ENCODE measurements at places on chromosomes 6 and 20. TPM values are rescaled to one million over a fixed set of nuclear protein-coding genes. Genes with fewer than 3 reads are reported as not detected.

The MDC1 gene
- total RNA-seq, result 50.8 TPM

DNA sequence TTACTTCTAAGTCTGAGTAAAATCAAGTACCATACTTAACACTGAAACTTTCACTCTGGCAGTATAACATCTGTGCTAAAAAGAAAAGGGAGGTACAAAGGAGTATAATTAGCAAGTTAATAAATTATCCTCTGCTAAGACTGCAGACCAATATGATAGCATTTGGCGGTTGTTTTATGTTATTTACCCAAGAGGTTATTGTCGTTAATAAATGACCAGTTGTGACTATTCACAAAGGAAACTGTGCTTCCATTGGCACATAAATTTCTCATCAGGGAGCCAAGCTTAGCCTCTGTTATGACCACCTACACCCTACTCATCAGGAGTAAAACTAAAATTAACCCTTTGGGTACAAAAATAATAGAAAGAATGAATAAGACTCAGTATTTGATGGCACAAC lies 86.5 kb downstream of the CRYBG1 start:
- H3K27me3 ChIP-seq, result peaks cover 7% of the 10 kb centered on the region
- no peak overlapping the region for H3K4me3 ChIP-seq
- H3K27ac ChIP-seq, result peak overlapping the region; percentile 37

- H3K27me3 ChIP-seq, result peaks cover 20% of the 10 kb centered on the region
- no peak overlapping the region for H3K27ac ChIP-seq
- peak overlapping the region; percentile 99 for H3K4me3 ChIP-seq
- H3K4me1 ChIP-seq, result peaks cover 14% of the 10 kb centered on the region
These were observed 21.6 kb upstream of the POM121L2 start for GRCh38 chr6:27333642-27334040.

GRCh38 chr20:31894980-31895675 lies 24.7 kb downstream of the TTLL9 start:
- H3K4me3 ChIP-seq, result no peak overlapping the region
- peaks cover 7% of the 10 kb centered on the region for H3K27me3 ChIP-seq
- no peak for DNase-seq

GRCh38 chr6:67011441-67011840 lies 1304.4 kb upstream of the EYS start:
- no peak for DNase-seq
- H3K36me3 ChIP-seq, result no peaks in the 10 kb centered on the region
- H3K4me3 ChIP-seq, result no peak overlapping the region

Data from naive thymus-derived CD8-positive, alpha-beta T cell (primary cell).